ENCODE measurements at places on chromosomes 11 and 22. TPM values are rescaled to one million over a fixed set of nuclear protein-coding genes. Genes with fewer than 3 reads are reported as not detected.
A peak's percentile ranks its signal among the peaks of the same experiment; 100 is the strongest.

- no peak for DNase-seq
Measured at GRCh38 chr11:16840951-16841350, 102.5 kb downstream of the C11orf58 start.

DNA sequence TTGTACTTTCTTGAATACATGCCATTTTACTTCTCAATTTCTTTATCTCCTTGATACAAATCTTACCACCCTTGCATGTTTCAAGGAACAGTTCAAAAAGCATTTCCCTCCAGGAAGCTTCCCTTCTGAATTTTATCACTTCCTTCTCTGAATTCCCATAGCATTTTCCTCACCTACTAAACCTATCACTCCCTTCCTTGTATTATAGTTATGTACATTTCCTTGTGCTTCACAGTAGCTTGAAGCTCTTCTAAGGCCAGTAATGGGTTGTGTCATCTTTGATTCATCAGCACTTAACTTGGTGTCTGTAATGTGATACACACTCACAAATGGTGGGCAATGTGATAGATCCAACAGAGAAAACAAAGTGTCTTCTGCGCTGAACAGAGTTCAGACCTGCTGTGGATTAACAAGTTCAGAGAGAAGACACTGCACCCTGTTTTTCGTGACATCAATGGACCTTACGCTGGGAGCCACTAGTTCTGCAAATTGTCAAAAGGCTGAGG lies 127.5 kb downstream of the CCDC81 start:
- peak; percentile 9 for DNase-seq

- DNase-seq = no peak
Measured at GRCh38 chr11:64014356-64014755, 21.4 kb upstream of the FLRT1 start.

DNA sequence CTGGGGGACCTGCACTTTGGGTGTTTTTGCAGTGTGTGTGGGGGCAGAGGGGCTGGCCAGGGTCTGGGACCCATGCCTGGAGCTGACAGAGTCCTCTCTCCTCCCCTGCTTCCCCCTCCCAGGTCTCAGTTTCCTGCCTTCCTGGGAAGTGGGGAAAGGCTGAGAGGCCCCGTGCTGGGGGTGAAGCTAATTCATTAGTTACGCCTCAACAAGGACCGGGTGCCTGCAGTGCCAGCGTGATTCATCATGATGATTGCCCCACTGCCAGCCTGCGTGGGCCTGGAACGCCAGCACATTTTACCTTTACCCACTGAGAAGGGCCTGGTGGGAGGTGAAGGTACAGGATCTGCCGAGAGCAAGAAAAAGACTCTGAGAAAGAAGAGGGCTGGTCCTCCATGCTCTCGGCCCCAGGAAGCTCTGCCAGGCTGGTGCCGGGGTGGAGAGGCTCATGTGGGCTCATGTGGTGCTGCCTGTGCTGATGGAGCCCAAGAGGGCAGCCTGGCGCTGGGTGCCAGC lies 2.9 kb upstream of the LRRC10B start:
- DNase-seq = no peak

GRCh38 chr11:93541884-93542810 lies 1.0 kb downstream of the SMCO4 start:
- peak; percentile 77 for DNase-seq

GRCh38 chr22:19825904-19826618 lies 28.6 kb downstream of the GNB1L start:
- no peak for DNase-seq

DNA sequence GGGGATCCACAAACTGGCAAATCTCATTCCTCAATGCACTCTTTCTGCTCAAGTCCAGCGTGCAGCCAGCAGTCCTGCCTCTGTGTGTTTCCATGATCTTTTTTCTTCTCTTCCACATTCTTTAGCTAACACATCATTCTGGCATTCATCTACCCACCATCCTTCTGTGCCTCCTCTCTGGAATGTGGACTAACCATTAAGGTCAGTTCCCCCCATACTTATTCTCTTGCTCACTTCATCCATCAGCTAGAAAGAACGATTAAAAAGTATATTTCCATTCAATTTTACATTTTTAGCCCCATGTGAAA lies 7.8 kb downstream of the KIRREL3 start:
- DNase-seq = peak; percentile 17

GRCh38 chr11:130145975-130146776 lies 13.4 kb upstream of the ST14 start:
- peak; percentile 99 for DNase-seq

GRCh38 chr22:44580176-44581095 lies 82.4 kb upstream of the RTL6 start:
- no peak for DNase-seq

GRCh38 chr11:55707029-55707428 lies 45.0 kb downstream of the OR4C6 start:
- peak; percentile 76 for DNase-seq

DNA sequence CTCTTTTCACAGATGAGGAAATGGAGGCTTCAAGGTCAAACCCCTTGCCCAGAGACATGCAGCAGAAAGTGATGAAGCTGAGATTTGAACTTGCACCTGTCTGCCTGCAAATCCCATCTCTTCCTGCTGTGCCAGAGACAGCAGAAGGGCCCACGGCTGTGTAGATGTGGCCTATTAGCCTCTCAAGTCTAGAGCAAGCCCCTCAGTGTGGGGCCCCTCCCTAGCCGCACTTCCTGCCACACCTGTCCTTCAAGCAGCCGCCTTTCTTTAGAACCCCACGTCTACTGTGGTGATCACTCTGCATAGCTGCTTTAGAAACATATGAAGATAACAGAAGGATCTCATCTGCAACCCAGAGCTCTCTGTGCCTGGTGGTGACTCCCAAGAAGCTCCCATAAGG lies 41.2 kb upstream of the JAM3 start:
- DNase-seq = no peak

- DNase-seq = peak; percentile 68
Measured at GRCh38 chr22:36331912-36332622, 55.7 kb downstream of the MYH9 start.

GRCh38 chr11:122701143-122701542 lies 45.6 kb downstream of the UBASH3B start:
- DNase-seq = no peak

DNA sequence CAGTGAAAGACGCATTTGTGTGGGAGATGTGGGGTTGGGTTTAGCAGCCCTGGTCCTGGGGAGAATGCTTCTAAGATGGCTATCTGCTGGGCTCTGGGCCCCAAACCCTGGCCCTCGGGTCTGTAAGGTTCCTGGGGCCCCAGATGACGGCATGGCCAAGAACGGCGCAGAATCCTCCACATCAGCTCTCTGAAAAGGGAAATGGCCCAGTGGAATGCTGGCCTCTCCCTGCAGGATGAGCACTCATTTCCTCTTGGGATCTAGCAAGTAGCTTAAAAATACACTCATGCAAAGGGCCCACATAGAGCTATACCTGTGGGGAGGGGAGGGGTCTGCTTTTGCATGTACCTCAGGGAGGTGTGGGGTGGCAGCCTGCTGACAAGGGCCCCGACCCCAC lies 37.5 kb upstream of the LINC01488 start:
- DNase-seq = no peak

DNA sequence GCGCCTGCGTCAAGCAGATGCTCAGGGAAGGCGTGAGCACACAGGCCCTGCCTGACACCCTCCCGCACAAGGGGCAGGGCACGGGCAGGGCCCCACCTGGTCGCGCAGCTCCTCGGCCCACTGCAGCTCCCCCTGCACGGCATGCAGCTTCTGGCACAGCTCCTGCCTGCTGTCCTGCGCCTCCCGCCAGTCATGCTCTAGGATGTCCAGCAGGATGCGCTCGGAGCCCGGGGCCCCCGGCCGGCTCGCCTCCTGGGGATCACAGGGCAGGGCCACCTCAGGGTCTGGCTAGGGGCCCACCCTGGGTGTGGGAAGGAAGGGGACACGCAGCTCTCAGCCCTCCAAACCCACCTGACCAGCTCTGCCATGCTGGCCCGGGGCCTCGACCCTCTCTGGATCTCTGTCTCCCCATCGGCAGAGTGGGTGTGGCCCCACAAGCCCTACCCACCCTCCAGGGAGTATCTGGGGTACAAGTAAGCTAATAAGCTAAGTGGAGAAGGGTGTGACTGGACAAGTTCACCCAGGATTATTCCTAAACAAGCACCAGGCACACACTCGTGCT lies 10.7 kb downstream of the CARD10 start:
- DNase-seq = no peak

GRCh38 chr11:46374815-46375214 lies 6.7 kb upstream of the MDK start:
- DNase-seq = no peak

- DNase-seq = no peak
Measured at GRCh38 chr11:72653649-72654048, 20.6 kb downstream of the PDE2A start.

DNA sequence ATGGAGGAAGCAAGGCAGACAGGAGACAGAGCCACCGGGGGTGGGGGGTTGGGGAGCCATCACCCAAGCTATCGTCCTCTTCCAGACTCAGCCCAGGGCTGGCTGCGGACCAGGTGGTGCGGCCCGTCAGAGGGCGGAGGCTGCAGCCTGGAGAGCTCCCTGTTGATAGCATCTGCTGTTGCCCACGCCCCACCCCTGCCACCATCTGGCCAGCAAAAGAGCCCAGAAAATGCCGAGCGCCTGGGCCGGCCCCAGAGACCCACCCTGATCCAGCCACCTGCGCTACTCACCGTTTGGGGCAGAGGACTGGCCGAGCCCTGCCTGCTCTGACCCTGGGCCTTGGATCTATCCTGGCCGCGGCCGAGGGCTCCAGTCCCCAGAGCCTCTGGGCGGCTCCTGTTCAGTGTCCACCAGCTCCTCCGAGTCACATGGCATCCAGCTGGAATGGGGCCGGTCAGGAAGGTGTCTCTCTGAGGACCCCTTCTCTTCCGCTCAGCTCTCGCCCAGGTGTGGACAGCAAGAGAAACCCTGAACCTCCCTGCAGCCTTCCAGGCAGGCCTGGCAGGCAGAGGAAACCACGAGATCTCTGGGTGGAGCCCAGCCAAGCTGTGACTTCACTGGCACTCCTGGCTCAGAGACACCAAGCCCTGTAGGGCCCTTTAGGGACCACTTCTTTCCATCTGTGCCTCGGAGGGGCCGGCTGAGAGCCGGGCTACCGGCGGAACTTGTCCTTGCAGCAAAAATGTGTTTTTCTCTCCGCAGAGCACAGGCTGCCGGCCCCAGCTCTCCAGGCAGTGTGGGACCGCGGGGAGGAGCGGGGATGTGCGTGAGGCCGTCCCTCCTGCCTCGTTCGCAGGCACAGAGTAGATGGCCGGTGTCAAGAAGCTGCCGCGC lies at the start of gene MRGPRE:
TSS of gene MRGPRE (minus strand) at position 567 of the 894 bp plus-strand sequence. CDS start 3,618 bp downstream, outside the sequence.
- no peak for DNase-seq

DNA sequence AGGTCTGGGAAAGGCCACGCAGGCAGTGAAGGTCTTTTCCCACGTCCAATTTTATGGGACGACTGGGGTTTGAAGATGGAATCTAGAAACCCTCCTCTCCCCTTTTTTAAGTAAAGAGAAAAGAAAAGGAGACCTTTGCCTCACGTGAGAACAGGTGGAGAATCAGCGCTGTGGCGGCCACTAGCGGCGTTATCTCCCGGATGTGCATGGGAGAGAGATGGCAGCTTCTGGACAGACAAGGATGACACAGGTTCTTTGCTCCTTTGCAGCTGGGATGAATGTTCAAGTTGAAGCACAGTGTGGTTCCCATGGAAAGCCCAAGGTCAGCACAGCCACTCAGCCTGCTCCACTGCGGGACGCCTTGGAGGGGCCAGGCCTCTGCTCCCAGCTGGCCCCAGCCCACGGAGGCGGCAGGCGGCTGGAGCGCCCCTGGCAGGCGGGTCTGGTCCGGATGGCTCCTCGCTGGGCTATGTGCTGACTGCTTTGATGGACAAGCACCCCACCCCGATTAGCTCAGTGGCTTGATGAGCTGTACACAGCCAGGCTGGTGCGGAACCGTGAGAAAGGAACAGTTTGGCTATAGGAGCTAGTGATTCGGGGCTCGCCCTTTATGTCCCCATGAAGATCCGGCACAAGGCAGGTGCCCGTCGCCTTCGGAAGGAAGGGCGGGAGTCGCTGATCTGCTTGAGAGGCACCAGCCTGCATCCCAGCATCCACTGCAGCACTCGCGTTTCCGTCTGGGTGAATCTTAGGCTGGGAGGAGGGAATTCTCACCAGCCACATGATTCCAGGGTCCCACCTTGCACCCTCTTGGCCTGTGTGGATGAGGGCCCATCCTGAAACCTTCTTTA lies 14.5 kb upstream of the BID start:
- DNase-seq = no peak

DNA sequence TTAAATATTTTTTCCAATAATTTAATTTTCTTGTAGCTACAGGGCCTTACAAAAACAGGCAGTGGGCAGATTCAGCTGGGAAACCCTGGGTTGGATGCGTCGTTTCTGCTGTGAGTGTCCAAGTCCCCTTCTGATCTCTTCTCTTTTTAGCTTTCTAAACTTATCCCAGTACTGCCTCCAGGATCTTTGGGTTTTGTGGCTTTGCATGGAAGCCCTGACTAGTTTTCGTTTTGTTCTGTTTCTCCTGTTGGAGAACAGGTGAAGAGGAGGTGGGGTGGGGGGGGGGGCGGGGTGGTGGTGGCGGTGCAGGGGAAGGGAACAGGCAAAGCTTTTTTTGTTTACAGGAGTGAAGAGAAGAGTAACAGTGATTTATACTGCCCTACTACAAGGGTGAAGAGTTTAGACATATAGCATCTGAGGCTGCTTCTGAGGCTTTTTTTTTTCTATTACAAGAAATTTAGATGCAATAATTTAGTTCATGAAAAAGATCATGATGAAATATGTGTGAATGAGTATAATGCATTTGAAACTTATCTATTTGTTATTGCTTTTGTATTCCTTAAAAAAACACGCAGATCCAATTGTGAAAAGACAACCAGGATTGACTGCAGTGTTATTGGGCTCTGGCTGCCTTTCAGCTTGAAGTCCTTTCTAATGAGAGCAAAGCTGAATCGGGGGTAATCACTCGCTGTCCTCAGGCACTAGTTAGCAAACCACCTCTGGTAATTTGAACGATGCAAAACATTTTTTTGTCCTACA lies 142.9 kb downstream of the NCAM1 start:
- DNase-seq = no peak

DNA sequence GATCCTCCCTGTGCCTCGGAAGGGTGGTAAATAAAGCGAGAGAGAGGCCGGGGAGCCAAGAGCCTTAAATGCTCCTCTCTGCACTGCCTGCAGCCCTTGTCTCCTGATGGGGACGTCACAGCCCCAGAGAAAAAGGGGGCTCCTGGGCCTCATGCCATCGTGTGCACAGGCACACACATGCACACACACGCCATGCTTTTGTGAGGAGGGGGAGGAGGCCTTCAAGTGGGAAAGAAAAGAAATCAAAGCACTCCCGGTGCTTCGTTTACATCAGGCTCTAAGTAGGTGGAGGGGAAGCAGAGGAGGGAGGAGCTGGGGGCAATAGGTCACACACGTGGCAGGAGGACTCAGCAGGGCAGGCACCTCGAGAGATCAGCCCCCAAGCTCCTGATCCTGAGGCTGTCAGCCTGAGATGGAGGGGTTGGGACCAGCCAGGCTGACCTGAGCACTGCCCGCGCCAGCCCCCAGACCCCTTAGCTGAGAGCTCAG lies 68.2 kb upstream of the NECTIN1 start:
- DNase-seq = no peak

- DNase-seq = peak; percentile 9
Measured at GRCh38 chr11:2837096-2837601, 48.4 kb downstream of the CDKN1C start.

The TIMP3 gene
- total RNA-seq = 0.12 TPM

The PAMR1 gene
- total RNA-seq = not detected

The CASP5 gene
- not detected for total RNA-seq

The RABL2B gene
- 6.6 TPM for total RNA-seq

The MS4A7 gene
- 2.1 TPM for total RNA-seq

The AP1B1 gene
- total RNA-seq = 81.2 TPM

The CCDC81 gene
- not detected for total RNA-seq

The DPP3 gene
- total RNA-seq = 135 TPM

The SRPRA gene
- total RNA-seq = 143 TPM

The GAS2 gene
- total RNA-seq = not detected
